ENCODE measurements at places on chromosomes 5 and 9. TPM values are rescaled to one million over a fixed set of nuclear protein-coding genes. Genes with fewer than 3 reads are reported as not detected.

DNA sequence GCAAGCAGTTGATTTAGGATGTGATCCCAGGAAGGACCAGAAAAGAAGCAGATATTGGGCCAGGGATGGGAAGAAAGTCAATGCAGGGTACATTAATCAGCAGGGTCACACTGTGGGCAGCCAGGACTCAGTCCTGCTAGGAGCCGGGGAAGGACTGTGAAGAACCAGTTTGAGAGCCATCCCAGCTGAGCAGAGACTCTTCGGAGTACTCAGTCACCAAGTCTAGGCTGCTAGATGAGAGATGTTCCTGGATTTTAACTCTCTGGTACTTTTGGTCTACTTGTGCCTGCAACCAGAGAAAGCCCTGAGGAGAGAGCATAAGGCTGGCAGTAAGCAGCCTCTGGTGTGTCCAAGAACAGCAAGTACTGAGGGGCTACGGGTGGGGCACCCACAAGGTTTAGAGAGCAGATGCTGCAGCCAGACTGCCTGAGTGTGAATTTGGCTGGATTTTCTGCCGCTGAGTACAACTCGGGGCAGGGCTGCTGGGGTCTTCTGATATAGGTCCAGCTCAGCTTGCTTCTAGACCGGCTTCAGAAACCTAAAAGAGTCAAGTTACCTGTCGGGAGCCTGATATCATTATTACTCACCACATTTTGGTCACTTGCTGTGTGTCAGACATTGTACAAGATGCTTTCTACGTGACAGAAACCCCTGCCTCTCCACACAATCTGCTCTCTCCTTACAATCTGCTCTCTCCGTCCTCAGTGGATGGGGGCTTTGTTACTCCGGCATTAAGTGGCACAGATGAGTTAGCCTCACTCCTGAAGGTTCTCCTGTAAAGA is 250.2 kb upstream of the GAS1 start:
- DNase-seq = no peak

GRCh38 chr5:77103457-77103856 is 16.4 kb upstream of the ZBED3 start:
- no peak for DNase-seq

- no peak for DNase-seq
Observed at GRCh38 chr5:149325894-149326293, 19.4 kb upstream of the GRPEL2 start.

DNA sequence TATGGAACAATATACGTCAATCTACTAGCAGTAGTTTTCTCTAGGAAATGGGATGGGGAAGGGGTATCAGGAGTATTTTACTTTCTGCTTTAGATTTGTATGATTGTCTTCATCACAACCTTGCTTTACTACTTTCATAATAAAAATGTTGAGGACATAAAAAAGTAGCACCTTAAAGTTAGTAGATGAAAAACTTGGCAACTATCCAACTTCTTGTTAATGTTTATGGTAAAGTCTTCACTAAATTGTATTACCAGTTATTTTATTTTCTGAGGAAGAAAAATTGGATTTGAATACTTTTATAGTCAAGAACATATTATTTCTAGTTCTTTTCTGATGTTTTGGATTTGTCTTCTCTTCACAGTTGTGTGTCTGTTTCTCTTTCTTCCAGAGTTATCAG is 372.1 kb downstream of the ARRDC3 start:
- DNase-seq = no peak

The CARD6 gene
- total RNA-seq = 0.50 TPM

The PLPP7 gene
- 3.4 TPM for total RNA-seq
